Activated CD8-positive, alpha-beta memory T cell treated with anti-CD3 and anti-CD28 coated beads for 36 hours (primary cell): ENCODE measurements at places on chromosomes 6 and 20. TPM values are rescaled to one million over a fixed set of nuclear protein-coding genes. Genes with fewer than 3 reads are reported as not detected.

Gene MRS2
- total RNA-seq = 32.0 TPM

Gene HLA-DRB5
- total RNA-seq = not detected

Gene SLC35B2
- 32.5 TPM for total RNA-seq

Gene AKAP7
- total RNA-seq = 5.0 TPM

Gene SYTL3
- total RNA-seq = 124 TPM
